ENCODE measurements at places on chromosomes 12 and 14. TPM values are rescaled to one million over a fixed set of nuclear protein-coding genes. Genes with fewer than 3 reads are reported as not detected.
A peak's percentile ranks its signal among the peaks of the same experiment; 100 is the strongest.

DNA sequence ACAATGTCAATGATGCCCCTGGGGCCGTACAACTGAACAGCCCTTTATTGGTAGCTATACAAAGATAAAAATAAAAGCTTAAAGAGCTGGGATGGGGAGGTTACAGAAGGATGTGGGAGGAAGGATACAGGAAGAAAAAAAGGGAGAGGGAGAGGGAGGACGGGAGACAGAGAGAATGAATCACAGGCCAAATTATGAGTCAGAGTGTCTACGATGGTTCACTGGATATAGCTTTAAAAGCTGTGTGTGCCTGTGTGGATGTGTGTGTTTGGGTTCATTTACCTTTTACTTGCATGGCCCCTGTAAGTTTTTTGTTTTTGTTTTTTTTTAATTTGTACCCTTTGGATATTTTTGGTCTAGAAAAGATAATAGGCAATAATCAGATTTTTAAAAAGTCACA lies 111.9 kb downstream of the CCDC60 start:
- DNase-seq = no peak

DNA sequence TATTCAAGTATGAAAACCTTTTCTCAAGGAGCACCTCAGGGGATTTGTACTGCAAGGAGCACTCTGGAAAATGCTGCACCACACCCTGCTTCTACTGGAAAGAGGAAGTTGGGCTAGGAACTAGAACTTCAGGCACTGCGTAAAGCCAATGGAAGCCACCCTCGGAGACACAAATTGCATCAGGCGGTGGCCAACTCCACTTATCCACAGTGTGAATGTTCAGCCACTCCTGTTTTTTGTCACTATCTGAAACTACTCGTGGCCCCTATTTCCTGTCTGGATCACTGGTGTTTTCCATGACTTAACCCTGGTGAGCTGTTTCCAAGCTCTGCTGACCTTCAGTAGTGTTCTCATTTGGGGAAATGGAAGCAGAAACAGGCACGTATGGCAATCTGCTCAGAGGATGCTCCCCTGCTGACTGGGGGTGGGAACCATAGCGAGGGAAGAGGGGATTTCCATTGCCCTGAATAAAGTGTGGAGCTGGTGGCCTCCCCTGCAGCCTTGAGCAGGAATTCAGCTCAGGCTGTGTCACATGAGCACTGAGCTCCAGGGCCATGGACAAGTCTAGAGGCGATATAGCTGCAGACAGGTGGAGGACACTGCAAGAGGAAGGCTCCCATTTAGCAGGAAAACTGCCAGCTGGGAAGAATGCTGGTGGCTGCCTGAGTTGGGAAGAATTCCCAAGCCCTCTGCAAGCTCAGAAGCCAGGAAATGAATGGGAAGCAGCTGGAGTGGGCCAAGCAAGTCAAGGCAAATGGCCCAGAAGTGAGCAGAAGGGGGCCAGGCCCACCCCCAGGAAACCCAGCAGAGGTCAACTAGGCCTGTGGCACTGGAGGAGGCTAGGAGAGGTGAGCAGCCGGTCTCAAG lies 50.5 kb upstream of the RAP1B start:
- peak; percentile 60 for DNase-seq

LRTM2 gene
- total RNA-seq = not detected

RPS6KA5 gene
- total RNA-seq = 1.2 TPM

DNA sequence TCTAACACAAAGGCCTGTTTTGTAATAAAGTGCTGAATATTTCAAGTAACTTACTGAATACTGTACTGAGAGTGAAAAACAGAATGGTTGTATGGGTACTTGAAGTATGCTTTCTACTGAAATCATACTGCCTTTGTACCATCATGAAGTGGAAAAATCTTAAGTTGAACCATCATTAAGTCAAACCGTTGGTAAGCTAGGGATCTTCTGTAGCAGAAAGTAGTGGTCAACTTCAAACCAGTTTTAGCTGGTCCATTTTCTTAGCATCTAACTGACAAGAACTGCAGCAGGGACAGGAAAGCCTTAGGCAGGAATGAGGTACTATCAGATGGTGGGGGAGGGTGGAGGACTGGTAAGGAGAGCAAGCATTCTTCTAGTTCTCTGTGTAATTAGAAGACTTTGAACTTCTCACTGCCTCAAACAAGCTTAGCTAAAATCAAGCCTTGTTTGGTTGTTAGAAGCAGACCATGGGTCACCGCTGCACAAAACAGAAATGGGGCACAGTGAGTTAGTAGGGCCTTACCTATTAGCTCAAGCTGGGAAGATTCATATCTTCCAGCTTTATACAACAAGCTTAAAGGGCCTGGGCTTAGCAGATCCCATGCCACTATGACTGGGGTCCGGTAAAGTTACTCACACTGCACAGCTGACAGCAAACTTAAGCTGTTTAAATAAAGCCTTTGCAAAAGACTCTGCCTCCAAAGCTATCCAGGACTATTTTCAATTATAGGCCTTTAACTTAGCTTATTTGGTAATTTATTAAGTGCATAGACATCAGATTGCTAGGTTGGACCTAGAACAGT lies 73.8 kb downstream of the ACADS start:
- DNase-seq = no peak

KLRF1 gene
- total RNA-seq = not detected
